Stimulated activated CD4-positive, alpha-beta T cell treated with anti-CD3 and anti-CD28 coated beads, Interleukin-2, amount 100 ng/mL, for 48 hours (primary cell): ENCODE measurements at places on chromosomes 1 and 21.
A peak's percentile ranks its signal among the peaks of the same experiment; 100 is the strongest.

GRCh38 chr1:182656842-182657397, 27.5 kb downstream of the RGS8 start:
- no peak for DNase-seq

DNA sequence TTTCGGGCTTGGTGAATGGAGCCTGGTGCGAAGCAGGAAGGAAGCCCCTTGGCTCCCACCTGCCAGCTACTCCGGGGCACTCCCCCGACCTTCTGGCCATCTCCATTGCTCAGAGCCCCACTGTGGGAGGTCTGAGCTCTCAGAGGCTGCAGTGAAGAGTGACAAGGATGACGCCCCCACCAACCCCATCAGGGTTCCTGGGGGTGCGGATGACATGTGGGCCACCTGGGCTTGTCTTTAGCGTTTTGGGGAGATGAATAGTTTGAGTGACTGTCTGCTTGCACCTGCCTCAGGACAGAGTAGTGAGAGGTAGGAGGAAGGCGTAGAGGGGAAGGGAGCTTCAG, 43.2 kb upstream of the LBR start:
- no peak for DNase-seq

DNA sequence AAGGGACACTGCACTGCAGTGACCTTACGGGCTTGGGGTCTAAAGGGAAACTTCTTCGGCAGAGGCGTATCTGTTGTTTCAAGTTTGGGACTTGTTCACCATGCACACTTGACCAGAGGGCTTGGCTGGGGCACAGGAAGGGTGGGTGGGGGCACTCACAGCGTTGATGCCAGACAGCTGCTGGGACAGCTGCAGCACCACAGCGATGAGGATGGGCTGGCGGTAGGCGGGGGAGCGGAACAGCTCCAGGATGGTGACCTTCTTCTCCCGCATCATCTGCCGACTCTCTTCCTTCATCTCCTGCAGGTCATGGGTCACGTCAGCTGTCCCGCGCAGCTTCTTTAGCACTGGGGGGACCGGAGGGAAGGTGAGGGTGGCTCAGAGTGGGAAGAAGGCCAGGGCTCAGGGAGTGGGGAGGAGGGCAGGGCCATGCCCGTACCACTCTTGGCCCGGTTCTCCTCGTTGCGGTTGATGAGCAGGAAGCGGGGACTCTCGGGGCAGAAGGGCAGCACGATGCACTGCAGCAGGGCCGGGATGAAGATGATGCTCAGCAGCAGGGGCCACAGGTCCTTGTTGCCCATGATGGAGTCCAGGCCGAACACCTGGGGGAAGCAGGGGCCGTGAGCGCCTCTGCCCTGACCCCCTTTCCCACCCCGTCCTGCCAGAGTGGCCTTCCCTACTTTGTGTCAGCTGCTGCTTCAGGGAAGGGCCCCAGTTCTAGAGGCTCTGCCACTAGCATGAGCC, 29.1 kb downstream of the SLC2A1 start:
- DNase-seq = no peak

DNA sequence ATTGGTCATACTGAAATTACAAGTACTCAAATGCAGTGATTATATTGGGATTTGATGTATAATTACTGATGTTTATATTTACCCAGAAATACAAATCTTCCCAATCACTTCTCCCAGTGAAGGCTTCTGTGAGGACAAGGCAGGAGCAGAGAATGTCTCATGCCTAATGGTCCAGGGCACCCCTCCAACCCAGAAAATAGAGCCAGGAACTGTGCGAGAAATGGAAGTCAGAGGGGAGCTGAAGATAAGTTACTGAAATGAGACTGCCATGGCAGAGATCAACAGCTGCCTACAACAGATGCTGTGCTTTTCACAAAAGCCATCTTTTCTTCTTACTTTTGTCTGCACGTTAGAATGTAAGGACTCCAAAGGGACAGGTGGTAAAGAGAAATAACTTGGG, 171.2 kb downstream of the TTLL7 start:
- no peak for DNase-seq

GRCh38 chr1:94989911-94990473, 63.1 kb upstream of the CNN3 start:
- no peak for DNase-seq

- no peak for DNase-seq
These were observed at the start of gene SELENON for GRCh38 chr1:25799935-25800702. SELENON (plus strand) TSS chr1:25800193; CDS start chr1:25800231, 38 bp downstream.

GRCh38 chr1:2050793-2051682, 827 bp downstream of the PRKCZ start:
- no peak for DNase-seq

- no peak for DNase-seq
These were observed 18.4 kb upstream of the DNASE2B start for GRCh38 chr1:84379917-84380180.

- DNase-seq = no peak
These were observed 405.7 kb upstream of the NCAM2 start for GRCh38 chr21:20592463-20592862.

DNA sequence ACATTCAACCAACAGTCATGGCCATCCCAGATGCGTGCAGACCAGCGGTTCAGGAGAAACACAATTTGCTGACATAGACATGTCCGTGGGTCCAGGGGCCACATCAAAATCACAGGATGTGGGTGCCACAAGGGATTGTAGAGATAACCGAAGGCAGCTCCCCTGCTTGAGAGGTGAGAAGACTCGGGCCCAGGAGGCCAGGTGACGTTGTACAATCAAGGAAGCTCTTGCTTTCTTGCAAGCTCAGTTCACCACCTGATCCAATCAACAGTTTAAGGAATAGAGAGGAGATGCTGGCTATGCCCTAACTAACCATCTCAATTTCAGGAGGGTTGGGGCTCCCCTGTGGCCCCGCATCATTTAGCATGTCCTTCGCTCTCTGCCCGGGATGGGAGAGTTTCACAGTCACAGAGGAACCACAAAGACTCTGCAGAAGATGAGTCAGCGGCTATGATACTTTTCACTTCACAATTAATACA, 19.5 kb downstream of the UBASH3A start:
- peak; percentile 48 for DNase-seq

GRCh38 chr1:232859216-232859615, 54.0 kb downstream of the MAP10 start:
- DNase-seq = no peak

DNA sequence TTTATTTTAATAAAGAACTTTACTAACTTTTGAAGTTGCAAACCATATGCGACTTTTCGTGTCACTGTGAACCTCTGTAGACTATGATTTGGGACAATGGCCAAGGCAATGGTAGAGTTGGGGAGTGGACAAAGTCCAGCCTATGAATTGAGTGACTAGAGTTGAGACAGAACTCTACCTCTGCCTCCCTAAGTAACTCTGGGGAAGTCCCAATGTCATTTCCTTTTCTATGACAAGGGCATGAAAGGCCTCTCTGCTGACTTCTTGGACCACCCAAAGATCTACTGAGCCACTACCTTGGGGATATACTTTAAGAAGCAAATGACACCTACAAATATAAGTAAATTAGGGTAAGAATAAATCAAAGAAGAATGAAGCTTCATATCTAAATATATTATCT, 19.3 kb downstream of the BEND5 start:
- DNase-seq = no peak

DNA sequence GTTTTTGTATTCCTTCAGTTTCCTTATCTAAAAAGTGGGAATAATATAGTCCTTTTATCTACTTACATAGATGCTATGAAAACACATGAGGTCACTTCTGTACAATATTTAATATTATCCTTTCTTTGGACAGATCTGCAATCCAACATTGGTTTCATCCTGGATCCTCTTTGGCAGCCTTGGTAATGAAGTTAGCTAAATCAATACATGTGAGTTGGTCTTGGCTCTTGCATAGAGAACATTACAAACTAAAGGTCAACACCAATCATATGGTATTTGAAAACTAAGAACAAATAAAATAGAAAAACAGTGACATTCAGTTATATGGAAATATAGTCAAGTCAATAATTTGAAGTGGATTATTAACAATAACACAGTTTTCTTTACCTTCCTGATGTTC, 3.2 kb upstream of the EDEM3 start:
- DNase-seq = no peak

DNA sequence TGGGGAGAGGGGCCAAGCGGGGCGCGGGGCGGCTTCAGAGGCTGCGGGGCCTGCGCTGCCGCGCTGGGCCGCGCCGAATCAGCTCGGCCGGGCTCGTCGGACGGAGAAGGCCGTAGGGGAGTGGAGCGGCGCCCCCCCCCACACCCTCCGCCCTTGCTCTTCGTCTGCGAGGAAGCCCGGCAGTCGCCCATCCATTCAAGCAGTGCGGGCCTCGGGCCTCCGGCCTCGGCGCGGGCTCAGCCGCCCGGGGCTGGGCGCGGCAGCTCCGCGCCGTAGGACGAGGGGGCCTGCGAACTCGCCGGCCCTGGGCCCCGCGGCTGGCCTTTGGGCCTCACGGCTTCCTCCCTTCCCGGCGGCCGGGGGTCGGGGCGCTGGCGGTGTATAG, 564 bp downstream of the CTPS1 start:
- peak; percentile 31 for DNase-seq
